Stimulated activated CD4-positive, alpha-beta T cell treated with anti-CD3 and anti-CD28 coated beads, TNF-alpha, amount 100 ng/mL, for 1 hour (primary cell): ENCODE measurements at places on chromosomes 2 and 18.

DNA sequence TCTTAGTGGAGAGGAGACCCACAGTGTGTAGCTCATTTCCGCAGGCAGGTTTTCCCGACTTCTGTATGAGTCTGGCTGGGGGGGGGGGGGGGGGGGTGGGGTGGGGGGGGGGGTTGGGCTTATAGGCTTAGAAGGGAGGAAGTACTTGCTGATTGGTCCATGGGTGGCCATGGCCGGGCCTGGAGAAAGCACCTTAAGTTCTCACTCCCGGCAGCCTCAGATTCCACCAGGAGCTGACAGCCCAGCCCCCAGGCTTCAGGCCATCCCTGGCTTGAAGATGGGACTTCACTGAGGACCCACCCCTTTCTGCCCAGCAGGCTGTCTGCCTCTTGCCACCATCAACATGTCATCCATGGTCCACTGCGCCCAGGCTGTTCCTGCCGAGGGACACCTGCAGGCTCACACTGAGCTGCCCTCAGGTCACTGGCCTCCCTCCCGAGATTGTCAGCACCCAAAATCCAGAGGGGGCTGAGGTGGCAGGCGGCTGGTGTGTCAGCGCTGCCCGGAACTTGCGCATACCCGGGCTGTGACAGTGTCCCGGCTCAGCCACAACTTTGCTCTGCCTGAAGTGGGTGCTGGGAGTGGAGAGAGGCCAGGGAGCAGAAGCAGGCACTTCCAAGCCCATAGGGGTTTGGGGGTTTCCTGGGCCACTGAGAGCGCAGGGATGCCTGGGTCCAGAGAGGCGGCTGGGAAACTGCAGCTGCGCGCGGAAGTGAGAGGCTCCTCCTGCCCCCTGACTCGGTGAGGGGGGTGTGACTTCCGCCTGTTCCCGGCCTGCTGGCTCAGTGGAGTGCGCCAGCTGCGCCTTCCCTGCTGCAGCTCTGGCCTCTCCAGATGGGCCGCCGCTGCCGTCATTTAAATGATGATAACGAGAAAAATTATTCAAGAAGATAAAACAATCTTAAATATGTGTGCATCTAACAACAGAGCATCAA, 256.1 kb downstream of the RPRM start:
- DNase-seq, result no peak

GRCh38 chr18:79589601-79590091, 90.0 kb upstream of the CTDP1 start:
- DNase-seq, result no peak

DNA sequence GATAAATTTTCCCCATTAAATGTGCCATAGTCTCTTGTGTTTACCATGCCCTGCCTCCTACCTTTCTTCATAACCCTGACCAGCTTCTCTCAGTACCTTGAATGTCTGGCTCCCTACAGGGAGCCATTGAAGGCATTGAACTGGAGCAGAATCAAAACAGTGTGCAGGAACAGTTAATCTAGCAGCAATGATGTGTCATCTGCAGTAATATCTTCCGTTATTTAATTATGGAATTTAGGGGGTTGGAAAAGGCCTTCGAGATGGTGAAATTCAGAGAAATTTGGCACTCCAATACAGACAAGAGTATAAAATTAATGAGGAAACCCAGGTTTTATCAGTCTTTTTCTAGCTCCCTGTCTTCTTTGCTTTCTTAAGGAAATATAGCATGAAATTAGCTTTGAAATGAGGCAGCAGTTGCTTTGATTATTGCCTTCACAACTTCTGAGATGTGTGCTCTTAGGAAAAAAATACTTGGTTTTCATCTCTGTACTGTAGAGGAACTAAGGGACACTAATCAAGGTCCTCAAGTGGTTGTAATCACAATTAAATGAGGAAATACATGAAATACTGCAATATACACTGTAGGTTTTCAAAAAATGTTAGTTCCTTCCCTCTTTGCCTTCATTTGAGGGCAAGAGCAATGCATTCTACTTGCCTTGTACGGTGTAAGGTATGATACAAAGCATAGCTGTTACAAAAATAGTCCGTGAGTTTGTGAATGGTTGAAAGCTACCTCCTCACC, 369.1 kb downstream of the SETBP1 start:
- DNase-seq, result no peak

DNA sequence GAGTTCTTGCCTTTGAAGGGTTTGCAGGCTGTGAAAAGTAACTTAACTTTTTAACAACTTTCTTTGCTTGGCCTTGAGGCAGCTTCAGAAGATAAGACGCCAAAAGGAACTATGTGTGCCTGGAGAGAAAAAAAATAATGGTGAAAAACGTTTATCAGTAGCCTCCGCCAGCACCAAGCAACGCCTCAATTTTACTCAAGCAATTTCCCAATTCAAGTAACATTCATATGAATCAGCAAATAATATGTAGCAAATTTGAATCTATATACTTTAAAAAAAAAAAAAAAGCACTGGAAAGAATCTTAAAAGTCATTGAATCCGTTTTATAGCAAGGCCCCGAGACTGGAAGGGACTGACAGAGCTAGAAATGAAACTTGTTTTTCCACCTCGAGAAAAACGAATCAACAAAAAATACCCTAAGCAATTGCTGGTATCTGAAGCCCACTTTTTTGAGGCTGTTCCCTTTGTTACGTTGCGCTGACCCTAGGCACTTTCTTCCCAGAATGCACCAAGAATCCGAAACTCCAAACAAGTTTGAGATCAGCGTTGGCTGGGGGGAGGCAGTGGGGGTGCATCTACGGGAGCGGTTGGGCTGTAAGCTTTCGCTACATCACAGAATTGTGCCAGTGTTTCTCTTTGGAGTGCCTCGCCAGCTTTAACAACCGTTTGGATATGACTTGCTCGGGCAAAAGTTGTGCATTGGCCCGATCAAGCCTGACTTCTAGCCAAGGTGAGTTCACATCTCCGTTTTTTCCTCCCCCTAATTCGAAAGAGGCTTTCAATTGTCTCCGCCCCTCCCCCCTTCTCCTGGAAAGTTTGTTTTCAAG, 2.7 kb upstream of the TGIF1 start:
- no peak for DNase-seq

- DNase-seq, result no peak
These were observed 41.5 kb upstream of the APCDD1 start for GRCh38 chr18:10412933-10413332.

DNA sequence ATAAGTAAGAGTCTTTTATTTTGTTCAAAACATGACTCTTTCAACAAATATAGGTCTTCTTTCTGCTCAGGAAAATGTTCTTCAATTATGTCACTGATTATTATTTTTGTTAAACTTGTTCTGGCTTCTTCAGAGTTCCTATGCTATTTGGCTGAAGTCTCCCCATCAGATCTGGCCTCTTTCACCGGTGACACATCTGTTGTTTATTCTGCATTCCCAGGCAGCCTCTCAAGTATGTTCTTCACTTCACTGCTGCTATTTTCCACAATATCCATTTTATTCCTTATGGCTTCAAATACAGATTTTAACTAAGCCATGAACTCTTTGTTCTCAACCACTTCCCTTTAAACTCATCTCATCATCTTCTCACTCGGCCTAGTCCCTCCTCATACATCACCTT, 45.7 kb downstream of the HDAC4 start:
- no peak for DNase-seq
